ENCODE measurements at places on chromosomes 12 and 14.
A peak's percentile ranks its signal among the peaks of the same experiment; 100 is the strongest.

DNA sequence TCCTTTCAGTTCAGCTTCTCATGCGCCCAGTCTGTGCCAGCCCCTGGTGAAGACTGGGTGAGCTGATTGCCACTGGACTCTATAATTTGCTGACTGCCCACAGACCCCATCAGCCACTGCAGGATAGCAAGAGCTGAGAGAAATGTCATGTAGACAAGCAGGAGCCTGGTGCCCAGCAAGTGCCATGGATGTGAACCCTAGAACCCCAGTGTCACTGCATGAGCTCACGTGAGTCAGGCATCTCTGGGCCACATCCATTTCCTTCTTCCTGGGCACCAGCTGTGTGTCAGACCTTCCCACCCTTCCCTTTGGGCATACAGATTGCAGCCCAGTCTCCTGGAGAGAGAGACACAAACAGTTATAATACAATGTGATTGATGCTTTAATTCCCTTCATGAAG, 73.8 kb downstream of the NTF3 start:
- H3K36me3 ChIP-seq: no peaks in the 10 kb centered on the region
- DNase-seq: no peak
- H3K4me3 ChIP-seq: no peak overlapping the region
- H3K27ac ChIP-seq: no peak overlapping the region

GRCh38 chr12:118979763-118980406, 1.5 kb upstream of the SRRM4 start:
- no peak overlapping the region for H3K4me3 ChIP-seq
- DNase-seq: no peak
- H3K4me1 ChIP-seq: no peaks in the 10 kb centered on the region

DNA sequence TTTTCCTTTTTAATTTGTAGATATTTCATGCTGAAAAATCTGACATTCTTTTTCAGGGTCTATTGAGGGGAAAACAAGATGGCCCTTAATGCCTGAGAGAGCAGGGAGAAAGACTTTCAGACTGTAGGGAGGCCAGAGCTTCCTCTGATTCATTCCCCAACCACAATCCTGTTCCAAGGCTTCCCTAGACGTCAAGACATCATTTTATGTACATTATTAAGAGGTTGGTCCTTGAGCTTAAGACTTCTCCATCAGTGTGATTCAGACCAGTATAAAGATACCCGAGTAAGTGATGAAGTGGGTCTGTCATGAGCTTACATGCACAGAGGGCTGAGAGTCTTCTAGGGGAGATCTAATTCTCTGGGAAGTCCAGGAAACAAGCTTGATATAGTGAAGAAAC, 57.3 kb downstream of the AVPR1A start:
- no peak overlapping the region for H3K27ac ChIP-seq
- H3K4me1 ChIP-seq: no peaks in the 10 kb centered on the region
- no peaks in the 10 kb centered on the region for H3K36me3 ChIP-seq

DNA sequence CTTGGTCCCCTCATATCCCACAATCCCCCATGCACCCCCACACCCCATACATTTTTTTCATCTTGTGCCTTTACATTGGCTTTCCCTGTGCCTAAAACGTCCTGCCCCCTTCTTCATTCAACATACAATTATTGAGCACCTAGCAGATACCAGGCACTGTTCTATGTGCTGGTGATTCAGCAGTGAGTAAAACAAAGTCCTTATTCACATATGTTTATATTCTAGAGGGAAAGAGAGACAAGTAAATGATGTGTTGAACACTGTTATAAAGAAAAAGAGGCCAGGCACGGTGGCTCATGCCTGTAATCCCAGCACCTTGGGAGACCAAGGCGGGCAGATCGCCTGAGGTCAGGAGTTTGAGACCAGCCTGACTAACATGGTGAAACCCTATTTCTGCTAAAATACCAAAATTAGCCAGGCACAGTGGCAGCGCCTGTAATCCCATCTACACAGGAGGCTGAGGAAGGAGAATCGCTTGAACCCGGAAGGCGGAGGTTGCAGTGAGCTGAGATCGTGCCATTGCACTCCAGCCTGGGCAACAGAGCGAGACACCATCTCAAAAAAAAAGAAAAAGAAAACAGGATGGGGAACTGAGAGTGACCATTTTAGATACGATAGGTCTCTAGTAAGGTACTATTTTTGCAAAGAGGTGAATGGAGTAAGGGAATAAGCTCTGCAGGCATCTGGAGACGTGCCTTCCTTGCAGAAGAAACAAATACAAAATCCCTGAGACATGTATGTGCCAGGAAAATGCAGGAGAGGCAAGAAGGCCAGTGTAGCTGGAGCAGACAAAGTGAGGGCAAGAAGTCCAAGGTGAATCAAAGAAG, 12.2 kb downstream of the SLC7A7 start:
- DNase-seq: no peak
- H3K36me3 ChIP-seq: no peaks in the 10 kb centered on the region
- peaks cover 3% of the 10 kb centered on the region for H3K4me1 ChIP-seq
- H3K27me3 ChIP-seq: peaks cover 30% of the 10 kb centered on the region
- H3K27ac ChIP-seq: no peak overlapping the region

GRCh38 chr12:100675432-100675831, 101.9 kb downstream of the GAS2L3 start:
- H3K27ac ChIP-seq: no peak overlapping the region
- no peak for DNase-seq
- no peaks in the 10 kb centered on the region for H3K36me3 ChIP-seq
- H3K4me3 ChIP-seq: no peak overlapping the region

DNA sequence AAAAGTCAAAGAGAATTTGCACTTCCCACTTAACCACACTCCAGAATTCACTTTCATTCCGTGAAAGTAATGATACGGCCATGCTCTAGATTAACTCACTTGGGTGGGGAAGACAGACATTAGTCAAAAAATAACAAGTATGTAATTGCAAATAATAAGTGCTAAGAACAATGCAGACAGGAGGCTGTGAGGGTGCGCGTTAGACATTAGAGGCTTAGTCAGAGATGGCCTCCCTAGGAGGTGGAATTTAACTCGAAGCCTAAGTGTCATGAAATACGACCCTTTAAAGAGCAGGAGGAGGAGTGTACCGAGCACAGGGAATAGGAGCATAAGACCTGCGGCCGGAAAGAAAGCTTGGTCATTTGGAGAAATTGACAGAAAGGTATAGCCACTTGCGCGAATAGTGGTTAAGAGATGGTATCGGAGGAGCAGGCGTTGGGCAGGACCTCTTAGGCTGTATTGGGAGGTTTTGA, 628 bp downstream of the SNRPF start:
- peaks cover 7% of the 10 kb centered on the region for H3K27me3 ChIP-seq
- peaks cover 34% of the 10 kb centered on the region for H3K36me3 ChIP-seq

DNA sequence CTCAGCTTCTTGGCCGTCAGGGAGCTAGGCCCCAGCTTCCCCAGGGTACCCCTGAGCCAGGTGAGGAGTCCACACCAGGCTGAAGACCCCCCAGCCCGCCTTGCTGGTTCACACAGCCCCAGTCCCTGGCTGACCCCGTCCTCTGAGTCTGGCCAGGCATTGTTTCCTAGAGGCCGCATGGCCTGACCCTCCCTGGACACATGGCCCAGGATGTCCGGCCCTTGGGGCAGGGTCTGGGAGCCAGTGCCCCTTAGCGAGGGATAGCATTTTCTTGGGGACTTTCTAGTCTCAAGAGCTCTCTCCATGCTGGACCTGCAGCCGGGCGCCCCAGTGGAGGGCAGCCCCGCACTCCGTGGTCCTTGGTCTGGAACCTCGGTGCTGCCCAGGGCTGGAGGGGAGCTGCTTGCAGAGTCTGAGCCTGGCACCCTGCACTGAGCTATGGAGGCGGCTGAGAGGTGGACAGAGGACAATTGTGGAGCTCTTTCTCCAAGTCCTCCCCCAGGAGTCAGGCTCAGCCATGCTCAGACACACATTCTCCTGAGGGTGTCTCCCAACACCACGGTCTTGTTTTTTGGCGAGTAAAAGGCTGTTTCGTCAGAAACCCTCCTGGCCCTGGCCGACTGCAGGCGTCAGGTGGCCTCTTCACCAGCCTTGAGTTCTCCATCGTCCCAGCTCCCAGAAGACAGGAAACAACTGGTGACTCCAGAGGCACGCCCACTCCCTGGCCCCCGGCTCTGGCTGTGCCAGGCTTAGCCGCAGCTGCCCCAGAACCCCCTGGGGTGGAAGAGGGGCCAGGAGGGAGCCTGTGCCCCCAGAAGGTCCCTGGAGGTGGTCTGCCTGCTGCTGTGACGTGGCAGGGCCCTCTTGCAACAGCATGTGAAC, 17.6 kb upstream of the CRIP2 start:
- peaks cover 1% of the 10 kb centered on the region for H3K4me1 ChIP-seq
- peaks cover 19% of the 10 kb centered on the region for H3K36me3 ChIP-seq
- H3K27me3 ChIP-seq: no peaks in the 10 kb centered on the region
- H3K27ac ChIP-seq: no peak overlapping the region

- no peak overlapping the region for H3K4me3 ChIP-seq
- no peak for DNase-seq
- peaks cover 6% of the 10 kb centered on the region for H3K4me1 ChIP-seq
- no peak overlapping the region for H3K27ac ChIP-seq
- H3K36me3 ChIP-seq: peaks cover 24% of the 10 kb centered on the region
These were observed 28.6 kb downstream of the DYRK2 start for GRCh38 chr12:67677166-67677565.

GRCh38 chr12:50222275-50222783, 55.2 kb upstream of the CERS5 start:
- peaks cover 30% of the 10 kb centered on the region for H3K4me1 ChIP-seq
- H3K27me3 ChIP-seq: no peaks in the 10 kb centered on the region
- no peak overlapping the region for H3K4me3 ChIP-seq
- no peak overlapping the region for H3K27ac ChIP-seq
- peaks cover 18% of the 10 kb centered on the region for H3K36me3 ChIP-seq
- no peak for DNase-seq

- H3K27ac ChIP-seq: no peak overlapping the region
- peaks cover 25% of the 10 kb centered on the region for H3K27me3 ChIP-seq
- H3K36me3 ChIP-seq: no peaks in the 10 kb centered on the region
- H3K4me3 ChIP-seq: no peak overlapping the region
- H3K4me1 ChIP-seq: no peaks in the 10 kb centered on the region
These were observed 4.1 kb upstream of the NGB start for GRCh38 chr14:77275041-77275580.

- peak overlapping the region; percentile 5 for H3K4me3 ChIP-seq
- H3K4me1 ChIP-seq: peaks cover 12% of the 10 kb centered on the region
- H3K27me3 ChIP-seq: no peaks in the 10 kb centered on the region
These were observed 28.6 kb upstream of the HSP90B1 start for GRCh38 chr12:103901518-103902173.

DNA sequence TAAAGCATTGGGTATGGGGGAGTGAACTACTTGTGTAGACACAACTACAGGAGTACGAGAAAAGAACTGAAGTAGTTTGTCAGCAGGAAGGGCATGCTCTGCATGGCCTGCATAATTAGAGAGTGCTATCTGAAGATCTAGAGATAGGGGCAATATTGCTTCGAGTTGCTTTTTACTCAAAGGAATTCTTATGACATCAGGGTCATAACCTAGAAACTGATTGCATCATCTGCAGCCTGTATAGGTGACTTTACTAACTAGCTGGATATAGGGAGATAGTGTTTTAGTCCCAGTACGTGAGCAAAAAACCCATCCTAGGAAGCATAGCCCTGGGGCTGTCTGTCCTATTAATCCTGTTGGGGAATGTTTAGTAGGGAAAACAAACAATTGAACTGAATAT, 39.8 kb downstream of the TMTC3 start:
- DNase-seq: no peak
- no peak overlapping the region for H3K4me3 ChIP-seq
- H3K27me3 ChIP-seq: no peaks in the 10 kb centered on the region

DNA sequence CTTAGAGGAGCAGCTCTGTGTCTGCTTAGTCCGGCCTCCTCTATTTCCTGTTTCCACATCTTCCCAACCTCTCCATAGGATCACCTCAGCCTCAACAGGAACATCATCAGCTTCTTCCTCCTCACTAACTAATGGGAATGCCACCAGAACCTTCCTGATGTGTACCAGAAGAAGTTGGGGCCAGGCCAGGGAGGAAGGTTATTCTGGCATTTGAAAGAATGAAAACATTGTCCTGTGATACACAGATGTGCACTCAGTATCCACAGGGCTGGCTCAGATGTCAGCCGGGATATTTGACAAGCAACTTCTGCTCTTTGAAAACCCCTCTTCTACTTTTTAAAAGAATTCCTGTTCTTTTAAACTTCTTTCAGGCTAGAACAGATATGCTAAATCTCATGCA, 63.6 kb downstream of the TMEM30B start:
- no peak for DNase-seq
- peaks cover 3% of the 10 kb centered on the region for H3K27me3 ChIP-seq
- H3K4me1 ChIP-seq: no peaks in the 10 kb centered on the region
- no peak overlapping the region for H3K4me3 ChIP-seq
- no peaks in the 10 kb centered on the region for H3K36me3 ChIP-seq

GRCh38 chr14:94827711-94828447, 58.0 kb upstream of the GSC start:
- H3K4me1 ChIP-seq: no peaks in the 10 kb centered on the region
- no peak overlapping the region for H3K4me3 ChIP-seq
- no peaks in the 10 kb centered on the region for H3K36me3 ChIP-seq

- peaks cover 3% of the 10 kb centered on the region for H3K27me3 ChIP-seq
- no peak for DNase-seq
- H3K27ac ChIP-seq: no peak overlapping the region
These were observed 84.7 kb upstream of the NELL2 start for GRCh38 chr12:44960856-44961255.

DNA sequence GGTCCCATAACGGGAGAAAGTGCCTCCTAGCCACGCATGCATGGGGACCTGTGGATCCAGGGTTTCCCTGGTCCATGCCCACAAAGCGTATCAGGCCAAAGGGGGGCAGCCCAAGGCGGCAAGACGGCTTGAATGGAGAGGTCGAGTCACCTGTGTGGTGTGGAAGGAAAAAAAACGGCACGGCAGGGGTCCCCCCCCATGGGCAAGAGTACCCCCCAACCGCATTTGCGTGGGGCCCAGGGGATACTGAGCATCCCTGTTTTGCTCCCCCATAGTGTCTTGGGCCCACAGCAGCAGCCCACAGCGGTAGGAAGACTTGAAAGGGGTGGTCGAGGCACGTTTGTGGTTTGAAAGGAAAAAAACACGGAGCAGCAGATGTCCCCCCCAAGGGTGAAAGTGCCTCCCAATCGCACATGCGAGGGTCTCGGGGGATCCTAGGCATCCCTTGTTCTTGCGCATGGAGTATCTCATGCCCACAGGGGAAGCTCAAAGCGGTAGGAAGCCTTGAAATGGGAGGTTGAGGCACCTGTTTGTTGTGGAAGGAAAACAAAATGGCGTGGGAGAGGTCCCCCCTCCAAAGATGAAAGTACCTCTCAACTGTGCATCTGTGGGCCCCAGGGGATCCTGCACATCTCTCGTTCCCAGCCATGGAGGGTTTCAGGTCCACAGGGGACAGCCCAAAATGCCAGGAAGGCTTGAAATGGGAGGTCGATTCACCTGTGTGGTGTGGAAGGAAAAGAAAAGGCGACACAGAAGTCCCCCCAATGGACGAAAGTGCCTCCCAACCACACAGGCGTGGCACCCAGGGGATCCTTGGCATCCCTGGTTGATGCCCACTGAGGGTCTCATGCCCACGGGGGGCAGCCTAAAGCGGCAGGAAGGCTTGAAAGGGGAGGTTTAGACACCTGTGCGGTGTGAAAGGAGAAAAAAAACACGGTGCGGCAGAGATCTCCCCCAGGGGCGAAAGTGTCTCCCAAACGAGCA, 577.5 kb downstream of the ALG10 start:
- H3K4me1 ChIP-seq: no peaks in the 10 kb centered on the region
- no peak for DNase-seq
- no peaks in the 10 kb centered on the region for H3K27me3 ChIP-seq
- H3K36me3 ChIP-seq: peaks cover 2% of the 10 kb centered on the region
- H3K4me3 ChIP-seq: no peak overlapping the region
- H3K27ac ChIP-seq: no peak overlapping the region

All from T-helper 2 cell treated with Interferon-gamma antibody and Interleukin-4, amounts not matched to agents 5 μg/mL and 100 μg/mL, for 36 hours (primary cell).